M059J (cell line): ENCODE measurements at places on chromosomes 2 and 18. TPM values are rescaled to one million over a fixed set of nuclear protein-coding genes. Genes with fewer than 3 reads are reported as not detected.

- peak; percentile 57 for DNase-seq
Measured at GRCh38 chr2:33598561-33599174, 431 bp downstream of the FAM98A start.

GRCh38 chr2:28752631-28753376 lies 1.2 kb downstream of the PPP1CB start:
- peak; percentile 26 for DNase-seq

GRCh38 chr2:66456183-66457041 lies 21.5 kb downstream of the MEIS1 start:
- DNase-seq: peak; percentile 79

- no peak for DNase-seq
Measured at GRCh38 chr2:230797515-230798495, 66.9 kb upstream of the ITM2C start.

DNA sequence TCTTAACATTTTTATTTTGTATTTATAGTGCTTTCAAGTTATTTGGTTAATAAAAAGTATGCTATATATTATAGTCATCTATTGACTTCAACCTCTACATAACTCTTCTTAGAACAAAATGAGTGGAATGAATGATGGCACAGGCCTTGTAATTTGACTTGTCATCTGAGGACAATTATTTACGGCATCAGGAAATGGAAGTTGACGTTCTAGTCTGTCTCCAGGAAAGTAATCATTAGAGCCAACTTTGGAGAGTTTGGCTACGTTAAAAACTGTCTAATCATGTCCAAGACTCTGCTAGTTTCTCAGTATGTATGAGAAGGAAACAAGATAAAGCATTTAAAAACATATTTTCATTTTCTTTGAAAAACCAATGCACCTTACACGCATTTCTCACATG lies 353.6 kb downstream of the ARHGAP15 start:
- DNase-seq: no peak

GRCh38 chr18:79682894-79683625 lies 3.5 kb downstream of the CTDP1 start:
- no peak for DNase-seq

DNA sequence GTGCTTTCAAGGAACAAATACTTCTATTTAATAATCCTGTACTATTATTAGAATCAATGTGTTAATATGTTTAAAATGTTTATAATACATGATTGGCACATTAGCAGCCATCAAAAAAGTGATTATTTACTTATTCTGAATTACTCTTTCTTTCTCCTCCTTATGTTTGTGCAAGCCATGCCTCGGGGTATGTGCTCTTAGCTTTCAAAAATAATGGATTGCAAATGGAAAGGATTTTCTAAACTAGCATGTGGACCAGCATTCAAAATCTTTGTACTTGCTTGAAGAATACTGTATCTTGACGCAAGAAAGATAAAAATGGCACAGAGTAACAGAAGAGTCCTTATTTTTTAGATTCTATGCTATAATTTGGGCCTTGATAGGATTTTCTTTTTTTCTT lies 156.5 kb downstream of the CDH7 start:
- DNase-seq: no peak

DNA sequence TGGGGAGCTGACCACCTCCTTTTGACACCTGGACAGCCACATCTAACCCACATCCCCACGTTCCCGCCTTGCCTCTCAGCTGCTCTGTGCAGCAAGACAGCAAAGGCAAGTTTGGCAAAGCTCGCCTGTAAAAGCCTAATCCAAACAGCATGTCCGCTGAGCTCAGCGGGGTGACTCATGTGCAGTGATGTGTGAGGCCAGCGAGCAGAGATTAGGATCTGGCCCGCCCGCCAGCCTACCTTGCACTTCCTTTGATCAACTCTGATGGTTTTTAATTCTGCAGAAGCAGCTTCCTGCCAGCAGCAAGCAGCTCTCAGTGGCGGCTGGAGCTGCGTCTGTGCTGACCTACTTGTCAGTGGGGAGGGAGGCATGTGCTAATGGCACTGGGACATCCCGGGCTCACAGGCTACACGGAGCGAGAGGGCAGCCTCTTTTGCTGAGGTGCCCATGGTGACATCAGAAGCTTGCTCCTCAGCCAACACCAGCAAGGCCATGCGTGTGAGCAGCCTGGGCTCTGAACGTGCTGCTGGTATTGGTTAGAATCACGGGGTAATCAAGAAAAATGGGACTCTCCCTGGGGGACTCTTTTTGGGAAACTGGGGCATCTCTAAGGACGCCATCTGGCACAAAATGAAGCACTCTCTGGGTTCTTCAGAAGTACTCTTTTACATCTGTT lies 36.0 kb upstream of the EML4 start:
- peak; percentile 98 for DNase-seq

GRCh38 chr18:46646468-46646867 lies 10.6 kb downstream of the LOXHD1 start:
- no peak for DNase-seq

GRCh38 chr2:121944072-121944831 lies 188.8 kb downstream of the TSN start:
- peak; percentile 73 for DNase-seq

- DNase-seq: peak; percentile 93
Measured at GRCh38 chr2:159140070-159140769, 146.3 kb downstream of the WDSUB1 start.

- DNase-seq: no peak
Measured at GRCh38 chr2:199570934-199571333, 113.2 kb upstream of the SATB2 start.

- no peak for DNase-seq
Measured at GRCh38 chr2:128162266-128162665, 71.3 kb downstream of the UGGT1 start.

- peak; percentile 27 for DNase-seq
Measured at GRCh38 chr2:73293534-73294171, at the start of gene EGR4. Gene EGR4, minus strand, starts transcription at chr2:73293548. Its CDS starts 231 bp downstream, at chr2:73293317.

DNA sequence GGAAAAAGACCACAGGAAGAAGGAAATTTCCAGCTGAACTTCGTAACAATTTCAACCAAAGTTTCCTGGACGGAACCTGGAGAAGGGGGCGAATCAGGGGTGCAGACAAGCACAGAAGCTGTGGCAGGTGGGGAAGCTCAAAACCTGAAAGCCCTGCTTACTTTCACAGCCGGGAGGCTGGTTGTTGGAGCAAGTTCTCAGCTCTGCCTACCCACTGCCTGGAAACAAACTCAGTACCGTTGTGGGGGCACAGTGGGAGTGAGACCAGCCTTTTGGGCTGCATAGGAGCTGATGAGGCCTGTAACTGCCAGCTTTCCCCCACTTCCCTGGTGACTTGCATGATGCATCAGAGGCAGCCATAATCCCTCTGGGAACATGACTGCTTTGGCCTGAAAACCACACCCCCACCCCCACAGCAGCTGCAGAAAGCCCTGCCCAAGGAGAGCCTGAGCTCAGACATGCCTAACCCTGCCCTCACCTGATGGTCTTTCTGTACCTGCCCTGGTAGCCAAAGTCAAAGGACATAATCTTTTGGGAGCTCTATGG lies 207.0 kb upstream of the VWC2L start:
- DNase-seq: peak; percentile 22

DNA sequence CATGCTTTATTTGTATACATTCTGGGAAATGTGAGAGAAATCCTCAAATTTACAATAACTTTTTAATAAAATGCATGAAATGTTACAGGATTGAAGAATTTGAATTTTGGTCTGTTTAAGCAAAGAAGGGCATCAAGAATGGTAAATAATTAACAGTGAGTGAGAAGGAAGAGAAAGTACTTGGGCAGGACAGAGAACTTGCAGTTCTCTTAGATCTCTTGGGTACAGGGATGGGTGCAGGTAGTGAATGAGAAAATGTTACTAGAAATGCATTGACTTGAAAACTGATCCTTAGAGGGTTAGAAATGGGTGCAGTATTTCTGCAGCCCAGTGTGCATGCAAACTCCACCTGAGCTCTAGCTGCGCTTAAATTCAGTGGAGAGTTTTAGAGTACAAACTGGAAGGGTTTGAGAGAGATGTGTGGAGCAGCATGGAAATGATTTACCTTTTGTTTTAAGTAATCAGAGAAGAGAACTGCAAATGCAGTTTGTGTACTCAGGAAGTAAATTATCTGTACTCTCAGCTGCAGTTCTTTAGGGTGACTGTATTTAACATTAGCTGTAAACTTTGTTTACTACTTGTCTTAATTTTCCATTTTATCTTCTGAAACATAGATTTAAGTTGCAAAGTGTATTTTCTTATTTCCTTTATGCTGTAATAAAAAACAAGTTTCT lies 51.0 kb upstream of the RAB27B start:
- no peak for DNase-seq

DNA sequence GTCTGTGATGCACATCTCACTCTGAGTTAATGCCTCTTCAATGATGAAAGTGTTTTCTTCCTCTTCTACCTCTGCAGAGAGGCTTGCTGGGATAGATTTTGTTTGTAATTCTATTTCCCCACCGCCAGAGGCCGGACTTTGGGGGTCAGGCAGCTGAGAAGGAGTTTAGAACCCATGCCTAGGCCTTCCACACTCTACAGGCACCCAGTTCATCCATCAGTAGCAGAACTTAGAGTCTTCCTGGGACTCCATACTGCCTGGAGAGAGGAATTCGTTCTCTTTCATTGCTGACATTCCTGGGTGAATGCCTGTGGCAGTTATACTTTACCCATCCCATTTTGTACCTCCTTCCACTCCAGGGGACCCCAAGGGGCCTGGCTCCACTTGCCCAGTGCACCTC lies 9.1 kb downstream of the TPRKB start:
- no peak for DNase-seq

GRCh38 chr18:31931163-31931885 lies 11.6 kb downstream of the TRAPPC8 start:
- peak; percentile 71 for DNase-seq

DNA sequence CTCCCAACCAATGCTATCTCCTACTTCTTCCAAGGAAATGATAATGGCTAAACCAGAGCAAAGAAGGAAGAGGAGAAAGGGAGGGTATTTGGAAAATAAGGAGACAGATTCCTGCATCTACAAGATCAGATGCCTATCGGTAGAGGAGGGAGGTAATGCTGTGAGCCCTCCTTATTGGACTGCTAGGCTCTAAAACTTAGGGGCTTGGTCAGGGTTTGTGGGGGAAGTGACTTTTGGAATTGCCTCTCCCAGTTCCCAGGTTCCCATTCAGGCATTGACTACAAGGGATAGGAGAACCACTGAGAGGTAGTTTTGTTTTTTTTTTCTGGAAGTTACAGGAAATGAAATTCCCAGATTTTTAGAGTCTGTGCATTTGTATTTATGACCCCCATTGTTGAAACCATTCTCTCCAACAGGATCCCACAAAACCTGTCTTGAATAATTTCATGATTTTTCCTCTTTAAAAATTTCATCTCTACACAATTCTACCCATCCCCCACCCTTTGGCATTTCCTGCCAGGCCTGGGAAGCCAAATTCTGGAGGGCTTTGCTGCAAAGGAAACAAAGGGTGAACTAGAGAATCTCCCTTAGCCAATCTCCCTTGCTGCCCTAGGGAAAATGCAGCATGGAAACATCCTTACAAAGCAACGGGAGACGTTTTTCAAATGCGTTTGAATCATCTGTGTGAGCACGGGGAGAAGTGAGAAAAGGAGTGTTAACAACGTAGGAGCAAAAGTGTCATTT lies 282.1 kb upstream of the EPAS1 start:
- DNase-seq: peak; percentile 77

DNA sequence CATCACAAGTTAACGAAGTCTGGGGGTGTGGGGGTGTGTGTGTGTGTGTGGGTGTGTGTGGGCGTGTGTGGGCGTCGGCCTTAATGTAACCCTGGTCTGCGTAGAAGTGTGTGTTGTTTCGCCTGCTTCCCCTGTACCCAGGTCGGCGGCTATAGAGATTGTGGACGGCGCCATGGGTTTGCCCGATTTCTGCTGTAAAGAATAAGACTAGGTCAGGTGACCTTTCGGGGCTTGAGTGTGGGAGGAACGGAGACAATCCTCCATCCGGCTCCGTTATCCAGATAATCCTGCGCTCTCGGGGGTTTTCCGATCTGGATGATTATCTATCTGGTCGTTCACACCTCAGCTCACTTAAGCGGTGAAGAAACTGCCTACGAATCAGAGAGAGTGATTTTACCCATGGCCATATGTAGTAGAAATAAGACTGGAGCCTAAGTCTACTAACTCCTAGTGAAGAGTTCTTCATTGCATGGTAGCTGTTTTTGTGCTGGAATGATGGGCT lies 543 bp downstream of the HADHB start:
- peak; percentile 45 for DNase-seq

GRCh38 chr2:103664690-103665089 lies 902.9 kb downstream of the TMEM182 start:
- DNase-seq: no peak

CFC1B gene
- total RNA-seq: not detected in 2 replicates

EVA1A gene
- 122 and 124 TPM in 2 replicates for total RNA-seq

CELF4 gene
- not detected in 2 replicates for total RNA-seq

CACNB4 gene
- total RNA-seq: 0.12 TPM in 1 of 2 replicates, not detected in the other

UXS1 gene
- total RNA-seq: 20.3 and 28.3 TPM in 2 replicates

IL36A gene
- total RNA-seq: not detected in 2 replicates

SCN9A gene
- total RNA-seq: 0.42 and 0.86 TPM in 2 replicates

REG3A gene
- total RNA-seq: not detected in 2 replicates

C2orf81 gene
- total RNA-seq: 0.57 and 1.6 TPM in 2 replicates

DOCK10 gene
- total RNA-seq: 25.3 and 34.5 TPM in 2 replicates

LHCGR gene
- total RNA-seq: not detected in 2 replicates

RAMP1 gene
- 25.4 and 35.8 TPM in 2 replicates for total RNA-seq

DSG1 gene
- total RNA-seq: not detected in 2 replicates

PDCL3 gene
- 10.9 and 18.7 TPM in 2 replicates for total RNA-seq

ANO7 gene
- total RNA-seq: 0.62 and 0.76 TPM in 2 replicates

SERPINB2 gene
- 24.2 and 26.6 TPM in 2 replicates for total RNA-seq

ECEL1 gene
- not detected in 2 replicates for total RNA-seq
